ENCODE measurements at places on chromosomes 16 and 17.

- peaks cover 2% of the 10 kb centered on the region for H3K4me1 ChIP-seq
- H3K27me3 ChIP-seq, result no peaks in the 10 kb centered on the region
- no peak overlapping the region for H3K27ac ChIP-seq
- no peak overlapping the region for H3K4me3 ChIP-seq
- no peak for DNase-seq
- no peaks in the 10 kb centered on the region for H3K36me3 ChIP-seq
Observed at GRCh38 chr16:26457882-26458281, 608.8 kb upstream of the C16orf82 start.

DNA sequence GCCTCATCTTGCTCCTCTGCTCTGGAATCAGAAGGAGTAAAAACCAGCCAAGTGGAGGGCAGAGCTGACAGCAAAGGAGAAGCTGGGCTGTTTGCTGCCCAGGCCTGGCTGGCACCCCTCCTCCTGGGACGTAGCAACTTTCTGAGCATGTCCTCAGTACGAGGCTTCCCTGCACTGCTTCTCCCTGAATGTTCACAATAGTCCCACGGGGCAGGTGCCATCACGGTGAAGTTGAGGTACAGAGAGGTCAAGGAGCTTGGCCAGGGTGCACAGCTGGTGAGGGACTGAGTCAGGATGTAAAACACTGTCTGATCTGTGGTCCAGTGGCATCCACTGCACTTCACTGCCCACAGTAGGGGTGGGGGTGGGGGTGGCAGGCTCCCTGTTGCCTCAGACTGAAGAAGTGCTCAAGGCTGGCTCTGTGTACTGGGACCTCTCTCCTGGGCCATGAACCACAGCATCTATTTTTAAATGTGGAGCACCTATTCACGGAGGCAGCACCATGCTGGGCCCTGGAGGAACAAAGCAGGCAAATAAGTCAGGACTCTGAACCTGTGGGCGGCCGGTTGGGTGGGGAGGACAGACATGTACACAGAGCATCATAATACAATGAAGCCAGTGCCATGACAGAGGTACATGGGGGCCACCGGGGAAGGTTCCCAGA is 369.5 kb downstream of the SEC14L1 start:
- no peak for DNase-seq
- no peaks in the 10 kb centered on the region for H3K27me3 ChIP-seq
- peaks cover 3% of the 10 kb centered on the region for H3K4me1 ChIP-seq
- no peak overlapping the region for H3K27ac ChIP-seq
- H3K4me3 ChIP-seq, result no peak overlapping the region

- H3K27me3 ChIP-seq, result no peaks in the 10 kb centered on the region
- H3K36me3 ChIP-seq, result peaks cover 56% of the 10 kb centered on the region
- H3K4me1 ChIP-seq, result peaks cover 4% of the 10 kb centered on the region
- no peak overlapping the region for H3K4me3 ChIP-seq
- H3K27ac ChIP-seq, result no peak overlapping the region
Observed at GRCh38 chr16:89890200-89890599, 16.8 kb downstream of the TCF25 start.

GRCh38 chr17:81261582-81262336 is 22.6 kb downstream of the NDUFAF8 start:
- no peak overlapping the region for H3K4me3 ChIP-seq
- H3K27me3 ChIP-seq, result no peaks in the 10 kb centered on the region
- H3K27ac ChIP-seq, result no peak overlapping the region

DNA sequence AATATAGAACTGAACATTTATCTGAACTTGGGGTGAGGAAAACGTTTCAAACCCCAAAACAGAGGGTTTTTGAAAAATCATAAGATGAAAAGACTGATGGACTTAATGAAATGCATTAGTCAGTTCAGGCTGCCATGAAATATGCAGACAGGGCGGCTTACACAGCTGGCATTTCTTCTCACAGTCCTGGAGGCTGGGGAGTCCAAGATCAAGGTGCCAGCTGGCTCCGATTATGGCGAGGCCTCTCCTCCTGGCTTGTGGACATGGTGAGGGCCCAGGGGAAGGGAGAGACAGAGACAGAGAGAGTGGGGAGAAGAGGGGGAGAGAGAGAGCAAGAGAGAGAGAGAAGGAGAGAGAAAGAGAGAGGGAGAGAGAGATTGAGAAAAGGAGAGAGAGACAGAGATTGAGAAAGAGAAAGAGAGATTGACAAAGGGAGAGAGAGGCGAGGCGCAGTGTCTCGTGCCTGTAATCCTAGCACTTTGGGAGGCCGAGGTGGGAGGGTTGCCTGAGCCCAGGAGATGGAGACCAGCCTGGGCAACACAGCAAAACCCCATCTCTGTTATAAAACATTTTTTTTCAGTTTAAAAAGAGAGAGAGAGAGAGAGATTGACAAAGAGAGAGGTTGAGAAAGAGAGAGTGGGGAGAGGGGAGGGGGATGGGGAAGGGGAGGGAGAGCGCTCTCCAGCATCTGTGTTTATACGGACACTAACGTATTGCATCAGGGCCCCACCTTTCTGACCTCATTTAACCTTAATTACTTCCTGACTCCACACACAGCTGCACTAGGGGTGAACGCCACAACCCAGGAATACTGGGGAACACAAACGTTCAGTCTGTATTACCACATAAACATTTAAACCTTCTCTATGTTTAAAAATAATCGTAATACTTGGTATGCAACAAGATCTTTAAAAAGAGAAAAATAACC is 24.6 kb upstream of the RPH3AL start:
- DNase-seq, result no peak
- no peak overlapping the region for H3K4me3 ChIP-seq
- peaks cover 5% of the 10 kb centered on the region for H3K4me1 ChIP-seq
- H3K27me3 ChIP-seq, result no peaks in the 10 kb centered on the region

DNA sequence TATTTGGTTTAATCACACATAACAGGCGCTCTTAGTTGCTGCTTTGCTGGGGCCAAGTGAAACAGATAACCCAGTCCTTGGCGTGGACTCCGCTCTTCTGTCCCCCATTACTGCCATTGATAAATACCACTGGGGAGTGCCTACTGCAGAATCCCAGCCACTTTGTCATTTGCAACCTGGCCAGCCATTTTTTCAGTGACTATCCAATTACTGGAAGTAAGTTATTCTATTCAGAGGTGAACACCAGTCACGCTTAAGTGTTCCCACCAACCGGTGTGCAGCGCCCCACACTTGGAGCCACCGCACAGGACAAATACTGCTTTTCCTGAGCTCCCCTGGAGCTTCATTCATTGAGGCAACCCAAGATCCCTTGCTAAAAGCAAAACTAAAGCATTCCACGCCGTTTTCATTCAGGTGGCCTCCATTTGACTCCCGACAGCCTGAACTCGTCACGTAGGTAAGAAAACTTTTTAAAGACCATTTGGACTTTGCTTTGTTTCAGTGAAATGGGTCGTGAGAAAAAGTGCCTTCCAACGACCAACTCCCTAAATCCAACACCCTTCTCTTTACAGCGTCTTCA is 1.8 kb downstream of the USP7 start:
- H3K4me3 ChIP-seq, result peak overlapping the region; percentile 91
- peaks cover 13% of the 10 kb centered on the region for H3K36me3 ChIP-seq
- H3K4me1 ChIP-seq, result peaks cover 56% of the 10 kb centered on the region
- peak overlapping the region; percentile 78 for H3K27ac ChIP-seq

DNA sequence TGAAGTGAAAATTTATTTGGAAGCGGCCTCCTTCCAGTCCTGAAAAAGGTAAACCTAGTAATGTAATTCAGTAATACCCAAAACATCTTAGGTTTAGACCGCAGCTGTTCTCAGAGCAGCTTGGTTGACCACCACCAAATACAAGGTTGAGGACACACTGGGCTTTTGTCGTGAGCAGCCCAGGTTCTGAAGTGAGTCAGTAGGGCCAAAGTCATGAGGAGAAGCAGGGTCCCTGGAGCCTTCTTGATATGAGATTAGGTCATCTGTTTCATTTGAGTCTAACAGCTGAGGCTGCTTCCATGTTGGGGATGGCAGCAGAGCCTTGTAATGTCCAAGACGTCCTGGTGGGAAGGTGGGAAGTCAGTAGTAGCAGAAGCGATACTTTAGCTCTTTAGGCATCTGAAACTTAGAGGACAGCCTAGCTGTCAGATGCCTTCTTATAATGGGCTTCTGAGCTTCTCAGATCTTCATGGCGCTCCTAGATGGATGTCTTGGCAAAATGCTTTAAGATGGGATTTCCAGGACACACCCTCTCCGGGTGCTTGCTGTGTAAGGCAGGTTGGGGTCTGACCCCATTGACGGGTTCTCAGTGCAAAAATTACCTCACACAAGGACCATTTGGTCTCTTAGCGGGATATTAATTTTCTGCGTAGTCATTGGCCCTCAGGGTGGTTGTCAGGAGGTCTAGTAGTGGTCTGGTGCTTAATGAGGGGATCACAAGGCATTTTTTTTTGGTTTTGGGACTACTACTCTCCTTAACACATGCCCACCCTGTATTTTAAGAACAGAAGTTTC is 2.4 kb downstream of the ALKBH5 start:
- peak overlapping the region; percentile 97 for H3K4me3 ChIP-seq
- peak overlapping the region; percentile 7 for H3K27ac ChIP-seq
- no peaks in the 10 kb centered on the region for H3K27me3 ChIP-seq
- DNase-seq, result no peak
- H3K4me1 ChIP-seq, result peaks cover 57% of the 10 kb centered on the region

DNA sequence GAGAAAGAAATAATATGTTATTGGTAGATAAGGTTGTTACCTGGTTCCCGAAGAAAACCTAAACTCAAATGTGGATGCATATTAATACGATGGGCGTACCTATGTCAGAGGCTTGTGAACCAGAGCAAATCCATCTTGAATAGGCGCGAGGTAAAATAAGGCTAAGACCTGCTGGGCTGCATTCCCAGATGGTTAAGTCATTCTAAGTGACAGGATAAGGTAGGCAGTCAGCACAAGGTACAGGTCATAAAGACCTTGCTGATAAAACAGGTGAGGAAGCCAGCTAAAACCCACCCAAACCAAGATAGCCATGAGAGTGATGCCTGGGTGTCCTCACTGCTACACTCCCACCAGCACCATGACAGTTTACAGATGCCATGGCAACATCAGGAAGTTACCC is 1400.1 kb downstream of the CDH8 start:
- DNase-seq, result no peak
- H3K27me3 ChIP-seq, result no peaks in the 10 kb centered on the region
- no peak overlapping the region for H3K27ac ChIP-seq
- no peaks in the 10 kb centered on the region for H3K4me1 ChIP-seq

GRCh38 chr16:21610006-21610544 is 10.7 kb downstream of the METTL9 start:
- H3K36me3 ChIP-seq, result peaks cover 27% of the 10 kb centered on the region
- H3K27me3 ChIP-seq, result no peaks in the 10 kb centered on the region
- H3K4me1 ChIP-seq, result peaks cover 57% of the 10 kb centered on the region
- no peak overlapping the region for H3K4me3 ChIP-seq

GRCh38 chr17:66211047-66211810 is 18.0 kb downstream of the APOH start:
- H3K4me3 ChIP-seq, result no peak overlapping the region
- no peaks in the 10 kb centered on the region for H3K4me1 ChIP-seq
- H3K27me3 ChIP-seq, result peaks cover 25% of the 10 kb centered on the region
- DNase-seq, result no peak

DNA sequence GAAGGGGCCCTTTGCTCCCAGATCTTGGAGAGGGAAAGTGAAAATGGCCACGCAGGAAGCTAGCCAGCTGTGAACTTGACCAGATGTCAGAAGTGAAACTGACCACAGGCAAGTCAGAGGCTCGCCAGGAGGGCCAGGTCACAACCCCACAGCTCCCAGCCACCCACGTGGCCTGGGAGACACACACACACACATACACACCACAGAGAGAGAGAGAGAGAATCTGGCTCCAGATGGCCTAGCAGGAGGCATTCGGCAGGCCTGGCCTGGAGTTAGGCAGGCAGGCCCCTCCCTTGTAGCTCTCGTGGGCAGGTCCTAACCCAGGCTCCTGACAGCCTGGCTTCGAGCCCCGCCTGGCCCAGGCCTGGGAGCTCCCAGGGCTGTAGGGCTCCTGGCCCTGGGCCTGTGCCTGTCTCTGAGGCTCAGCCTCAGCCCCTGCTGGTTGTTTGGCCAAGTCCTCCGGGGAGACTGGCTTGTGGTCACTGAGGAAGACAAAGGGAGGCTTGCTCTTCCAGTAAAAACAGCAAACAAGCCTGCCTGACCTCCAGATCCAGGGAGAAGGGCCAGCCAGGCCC is 20.2 kb downstream of the NGFR start:
- H3K4me3 ChIP-seq, result no peak overlapping the region
- no peaks in the 10 kb centered on the region for H3K36me3 ChIP-seq
- peaks cover 4% of the 10 kb centered on the region for H3K27me3 ChIP-seq
- no peak overlapping the region for H3K27ac ChIP-seq
- DNase-seq, result no peak

- H3K27me3 ChIP-seq, result peaks cover 6% of the 10 kb centered on the region
- H3K36me3 ChIP-seq, result no peaks in the 10 kb centered on the region
- H3K4me3 ChIP-seq, result no peak overlapping the region
- H3K27ac ChIP-seq, result no peak overlapping the region
Observed at GRCh38 chr17:39742856-39743436, 5.2 kb downstream of the GRB7 start.

GRCh38 chr16:85689950-85690320 is 1.2 kb upstream of the GINS2 start:
- peaks cover 10% of the 10 kb centered on the region for H3K4me1 ChIP-seq
- no peak for DNase-seq
- peaks cover 19% of the 10 kb centered on the region for H3K36me3 ChIP-seq
- H3K27me3 ChIP-seq, result peaks cover 3% of the 10 kb centered on the region

- H3K4me3 ChIP-seq, result no peak overlapping the region
- H3K36me3 ChIP-seq, result peaks cover 24% of the 10 kb centered on the region
- no peak overlapping the region for H3K27ac ChIP-seq
- H3K4me1 ChIP-seq, result peaks cover 8% of the 10 kb centered on the region
- no peaks in the 10 kb centered on the region for H3K27me3 ChIP-seq
- no peak for DNase-seq
Observed at GRCh38 chr17:46943501-46944393, 20.8 kb downstream of the GOSR2 start.

DNA sequence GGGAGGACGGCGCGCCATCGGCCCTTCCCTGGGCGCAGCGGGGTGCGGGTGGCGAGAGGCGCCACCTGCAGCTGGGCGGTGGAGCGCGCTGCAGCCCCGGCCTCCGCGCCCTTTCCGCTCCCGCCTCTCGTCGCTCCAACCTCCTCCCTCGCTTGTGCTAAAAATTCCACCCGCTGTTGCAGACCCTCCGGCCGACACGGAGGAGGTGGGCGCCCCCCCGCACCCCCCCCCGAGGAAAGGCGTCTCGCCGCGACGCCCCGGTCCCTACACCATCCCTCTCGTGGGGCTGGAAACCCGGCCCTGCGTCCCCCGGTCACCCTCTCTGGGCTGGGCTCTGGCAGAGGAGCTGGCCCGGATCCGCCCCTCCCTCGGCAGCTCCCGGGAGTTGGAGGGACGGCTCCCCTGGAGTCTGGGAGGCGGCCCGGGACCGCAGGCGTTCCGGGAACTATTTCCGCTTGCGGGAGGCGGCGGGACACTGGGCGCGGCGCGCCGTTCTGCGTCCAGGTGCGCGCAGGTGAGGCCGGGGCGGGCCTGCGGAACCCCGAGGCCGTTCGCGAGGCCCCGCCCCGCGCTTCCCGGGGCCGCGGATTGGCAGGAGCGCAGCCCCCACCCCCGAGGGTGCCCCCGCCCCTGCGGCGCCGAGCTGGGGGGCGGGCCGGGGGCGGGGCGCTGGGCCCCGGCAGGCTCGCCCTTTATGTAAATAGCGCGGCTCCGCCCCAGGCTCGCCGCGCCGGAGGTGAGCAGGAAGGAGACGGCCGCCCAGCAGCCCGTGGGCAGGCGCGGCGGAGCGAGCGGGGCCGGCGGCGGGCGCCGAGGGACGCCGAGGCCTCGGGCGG is at the start of gene LLGL2:
TSS of gene LLGL2 (plus strand) at position 728 of the 836 bp plus-strand sequence. CDS start 17,730 bp downstream, outside the sequence.
- DNase-seq, result peak; percentile 77
- H3K36me3 ChIP-seq, result peaks cover 35% of the 10 kb centered on the region
- peaks cover 11% of the 10 kb centered on the region for H3K27me3 ChIP-seq
- H3K4me3 ChIP-seq, result peak within 1 kb of the TSS; percentile 54

All from activated T-helper 2 cell treated with anti-CD3 and anti-CD28 coated beads, Interferon-gamma antibody, Interleukin-2, Interleukin-4, amounts not matched to agents 10 μg/mL and 5 μg/mL and 100 μg/mL, durations not matched to agents 14 hours and 24 hours and 36 hours (primary cell).